ENCODE measurements at places on chromosomes 3 and 15. TPM values are rescaled to one million over a fixed set of nuclear protein-coding genes. Genes with fewer than 3 reads are reported as not detected.

The PFKFB4 gene
- total RNA-seq: 4.9 TPM

The PRRT3 gene
- total RNA-seq: 1.5 TPM

DNA sequence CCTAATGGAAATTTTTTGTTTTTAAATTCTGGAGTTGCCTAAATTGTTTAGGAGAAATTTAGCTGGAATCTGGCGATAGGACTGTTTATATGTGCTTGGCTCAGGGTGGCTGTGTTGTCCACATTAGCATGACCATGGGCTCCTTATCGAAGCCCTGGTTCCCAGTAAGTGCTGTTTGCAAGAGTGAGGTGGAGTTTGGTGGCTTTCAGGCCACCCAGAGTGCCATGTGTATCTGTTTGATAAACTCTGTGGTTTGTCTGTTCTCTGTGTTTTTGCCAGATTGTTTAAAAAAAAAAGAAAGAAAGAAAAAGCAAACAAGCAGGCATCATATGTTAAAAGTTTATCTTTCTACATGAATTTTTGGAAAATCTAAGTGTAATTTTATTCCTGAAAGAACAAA is 51.5 kb downstream of the PLCL2 start:
- no peaks in the 10 kb centered on the region for H3K4me1 ChIP-seq
- no peaks in the 10 kb centered on the region for H3K27me3 ChIP-seq
- H3K27ac ChIP-seq: no peak overlapping the region
- H3K36me3 ChIP-seq: no peaks in the 10 kb centered on the region

The SAMMSON gene
- total RNA-seq: not detected

- H3K36me3 ChIP-seq: no peaks in the 10 kb centered on the region
- H3K4me1 ChIP-seq: peaks cover 22% of the 10 kb centered on the region
- DNase-seq: peak; percentile 14
- no peak overlapping the region for H3K4me3 ChIP-seq
Measured at GRCh38 chr15:41554915-41555314, 4.1 kb upstream of the TYRO3 start.

The SMC4 gene
- 126 TPM for total RNA-seq

GRCh38 chr15:62977952-62978811 is 64.4 kb upstream of the TPM1 start:
- H3K4me1 ChIP-seq: no peaks in the 10 kb centered on the region
- no peaks in the 10 kb centered on the region for H3K36me3 ChIP-seq
- H3K27me3 ChIP-seq: no peaks in the 10 kb centered on the region
- no peak overlapping the region for H3K4me3 ChIP-seq

GRCh38 chr3:101185341-101185740 is 135.0 kb downstream of the IMPG2 start:
- H3K4me1 ChIP-seq: no peaks in the 10 kb centered on the region
- no peaks in the 10 kb centered on the region for H3K27me3 ChIP-seq
- H3K4me3 ChIP-seq: no peak overlapping the region
- H3K27ac ChIP-seq: no peak overlapping the region
- no peaks in the 10 kb centered on the region for H3K36me3 ChIP-seq

GRCh38 chr15:72135719-72136118 is 17.5 kb downstream of the SENP8 start:
- H3K4me1 ChIP-seq: no peaks in the 10 kb centered on the region
- H3K27me3 ChIP-seq: no peaks in the 10 kb centered on the region
- no peaks in the 10 kb centered on the region for H3K36me3 ChIP-seq
- no peak overlapping the region for H3K4me3 ChIP-seq
- no peak overlapping the region for H3K27ac ChIP-seq
- no peak for DNase-seq

GRCh38 chr3:143441516-143442171 is 322.1 kb downstream of the CHST2 start:
- no peak for DNase-seq
- H3K27me3 ChIP-seq: no peaks in the 10 kb centered on the region
- H3K4me3 ChIP-seq: no peak overlapping the region
- H3K4me1 ChIP-seq: peaks cover 25% of the 10 kb centered on the region

DNA sequence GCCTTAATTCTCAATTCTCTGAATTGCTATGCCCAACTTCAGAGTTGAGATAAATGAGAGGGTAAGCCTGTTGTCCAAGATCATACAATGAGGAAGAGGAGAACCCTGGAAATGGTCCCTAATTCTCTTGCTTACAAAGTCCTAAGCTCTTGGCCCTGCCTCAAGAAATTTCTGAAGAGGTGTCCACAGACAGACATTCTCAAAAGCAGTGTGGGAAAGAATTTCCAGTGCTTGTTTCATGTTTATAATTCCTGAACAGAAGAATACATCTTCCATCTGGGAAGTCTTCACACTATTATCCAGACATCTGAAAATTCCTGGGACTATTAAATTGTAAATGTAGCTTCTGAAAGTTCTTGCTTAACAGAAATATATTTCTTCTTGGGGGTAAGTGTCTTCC is 166.8 kb upstream of the LRTM1 start:
- no peak for DNase-seq
- H3K27ac ChIP-seq: no peak overlapping the region
- H3K4me3 ChIP-seq: no peak overlapping the region

- H3K27ac ChIP-seq: no peak overlapping the region
- H3K36me3 ChIP-seq: peaks cover 2% of the 10 kb centered on the region
- no peaks in the 10 kb centered on the region for H3K27me3 ChIP-seq
- no peaks in the 10 kb centered on the region for H3K4me1 ChIP-seq
Measured at GRCh38 chr3:45751537-45752242, 44.6 kb downstream of the SLC6A20 start.

The RAB27A gene
- total RNA-seq: 30.9 TPM

The IQCF5 gene
- not detected for total RNA-seq

GRCh38 chr3:4974154-4974553 is 5.1 kb upstream of the BHLHE40 start:
- H3K27ac ChIP-seq: no peak overlapping the region
- H3K4me3 ChIP-seq: no peak overlapping the region
- no peaks in the 10 kb centered on the region for H3K36me3 ChIP-seq
- no peak for DNase-seq

DNA sequence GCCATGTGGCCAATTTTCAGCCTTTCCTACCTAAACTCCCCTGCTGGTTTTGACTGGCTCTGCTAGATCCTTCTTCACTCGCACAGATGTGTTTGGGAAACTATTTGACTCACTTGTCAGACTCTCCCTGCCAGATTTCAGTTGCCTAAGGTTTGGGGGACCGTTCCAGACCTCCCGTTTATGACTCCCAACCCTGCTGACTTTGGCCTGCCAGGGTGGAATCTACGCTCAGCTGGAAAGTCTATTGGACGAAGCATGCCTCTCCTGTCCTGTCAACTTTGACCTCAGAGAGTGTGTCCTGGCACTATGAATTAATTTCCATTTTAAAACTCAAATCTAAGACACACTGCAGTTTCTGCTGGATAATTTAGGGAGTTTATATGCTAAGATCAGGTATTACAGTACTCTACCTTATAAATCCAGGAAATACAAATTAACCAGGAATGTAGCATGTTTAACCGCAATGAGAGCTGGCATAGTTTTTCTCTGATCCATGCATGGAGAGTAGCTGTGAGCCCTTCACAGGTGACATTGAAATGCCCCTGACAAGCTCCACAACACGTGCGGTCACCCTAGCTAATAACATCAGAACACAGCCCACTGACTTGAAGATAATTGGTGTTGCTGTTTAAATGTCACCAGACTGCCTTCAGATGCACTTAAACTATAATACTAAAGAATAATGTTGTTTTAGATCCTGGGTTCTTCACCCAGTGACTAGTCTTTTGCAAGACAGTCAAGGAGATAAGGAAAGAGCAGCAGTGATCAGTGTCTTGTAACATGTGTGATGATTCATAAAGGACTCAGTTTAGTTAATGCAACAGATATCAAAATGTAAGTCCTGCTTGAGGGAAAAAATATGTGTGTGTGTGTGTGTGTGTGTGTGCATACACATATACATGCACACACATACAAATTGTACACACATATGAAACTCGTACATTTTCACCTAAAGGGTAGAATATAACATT is 223.0 kb upstream of the MCTP2 start:
- no peaks in the 10 kb centered on the region for H3K27me3 ChIP-seq
- H3K4me3 ChIP-seq: no peak overlapping the region
- no peaks in the 10 kb centered on the region for H3K4me1 ChIP-seq
- no peaks in the 10 kb centered on the region for H3K36me3 ChIP-seq

The ARRDC4 gene
- total RNA-seq: 0.97 TPM

- DNase-seq: no peak
- H3K27me3 ChIP-seq: peaks cover 8% of the 10 kb centered on the region
- H3K4me3 ChIP-seq: no peak overlapping the region
- H3K36me3 ChIP-seq: no peaks in the 10 kb centered on the region
- H3K27ac ChIP-seq: no peak overlapping the region
- no peaks in the 10 kb centered on the region for H3K4me1 ChIP-seq
Measured at GRCh38 chr15:89486726-89487050, 9.7 kb downstream of the RHCG start.

The CELSR3 gene
- total RNA-seq: 0.71 TPM

- H3K4me1 ChIP-seq: no peaks in the 10 kb centered on the region
- DNase-seq: no peak
- no peak overlapping the region for H3K27ac ChIP-seq
- no peaks in the 10 kb centered on the region for H3K36me3 ChIP-seq
- H3K27me3 ChIP-seq: no peaks in the 10 kb centered on the region
Measured at GRCh38 chr3:159902546-159903314, 85.9 kb upstream of the IL12A start.

The GP9 gene
- total RNA-seq: not detected

DNA sequence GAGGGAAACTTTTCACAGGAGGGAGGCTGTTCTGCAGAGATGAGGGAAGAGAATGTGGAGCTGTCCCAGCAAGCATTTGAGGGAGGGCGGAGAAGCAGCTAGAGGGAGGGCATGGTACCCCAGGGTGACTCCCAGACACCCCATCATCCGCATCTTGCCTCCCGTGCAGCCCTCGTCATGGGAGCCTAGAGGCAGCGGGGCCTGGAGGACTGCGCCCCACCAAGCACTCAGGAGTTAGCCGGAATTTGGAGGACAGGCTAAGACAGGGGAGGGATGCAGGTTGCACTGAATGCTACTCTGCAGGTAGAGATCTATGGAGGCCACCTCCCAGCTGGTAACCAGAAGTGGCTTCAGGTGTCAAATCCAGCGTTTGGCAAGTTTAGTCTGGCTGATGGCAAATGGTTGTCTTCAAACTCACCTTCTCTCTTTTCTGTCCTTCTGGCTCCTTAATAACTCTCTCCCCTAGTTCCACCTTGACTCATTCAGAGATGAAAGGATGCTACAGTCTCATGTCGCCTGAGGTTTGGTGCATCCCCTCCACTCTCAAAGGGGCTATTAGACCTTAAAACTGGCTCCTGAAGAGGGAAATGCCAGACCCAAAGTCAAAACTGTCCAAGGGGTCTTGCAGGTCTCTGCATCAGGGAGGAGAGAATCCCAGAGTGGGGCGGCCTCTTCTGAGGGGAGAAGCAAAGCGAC is 155.9 kb upstream of the TLE3 start:
- H3K4me3 ChIP-seq: no peak overlapping the region
- DNase-seq: no peak
- no peaks in the 10 kb centered on the region for H3K36me3 ChIP-seq
- no peak overlapping the region for H3K27ac ChIP-seq
- H3K27me3 ChIP-seq: no peaks in the 10 kb centered on the region
- H3K4me1 ChIP-seq: no peaks in the 10 kb centered on the region

- peaks cover 3% of the 10 kb centered on the region for H3K4me1 ChIP-seq
- H3K27ac ChIP-seq: no peak overlapping the region
- no peak overlapping the region for H3K4me3 ChIP-seq
- no peaks in the 10 kb centered on the region for H3K27me3 ChIP-seq
- H3K36me3 ChIP-seq: no peaks in the 10 kb centered on the region
Measured at GRCh38 chr15:74397239-74398068, 30.0 kb upstream of the CYP11A1 start.

DNA sequence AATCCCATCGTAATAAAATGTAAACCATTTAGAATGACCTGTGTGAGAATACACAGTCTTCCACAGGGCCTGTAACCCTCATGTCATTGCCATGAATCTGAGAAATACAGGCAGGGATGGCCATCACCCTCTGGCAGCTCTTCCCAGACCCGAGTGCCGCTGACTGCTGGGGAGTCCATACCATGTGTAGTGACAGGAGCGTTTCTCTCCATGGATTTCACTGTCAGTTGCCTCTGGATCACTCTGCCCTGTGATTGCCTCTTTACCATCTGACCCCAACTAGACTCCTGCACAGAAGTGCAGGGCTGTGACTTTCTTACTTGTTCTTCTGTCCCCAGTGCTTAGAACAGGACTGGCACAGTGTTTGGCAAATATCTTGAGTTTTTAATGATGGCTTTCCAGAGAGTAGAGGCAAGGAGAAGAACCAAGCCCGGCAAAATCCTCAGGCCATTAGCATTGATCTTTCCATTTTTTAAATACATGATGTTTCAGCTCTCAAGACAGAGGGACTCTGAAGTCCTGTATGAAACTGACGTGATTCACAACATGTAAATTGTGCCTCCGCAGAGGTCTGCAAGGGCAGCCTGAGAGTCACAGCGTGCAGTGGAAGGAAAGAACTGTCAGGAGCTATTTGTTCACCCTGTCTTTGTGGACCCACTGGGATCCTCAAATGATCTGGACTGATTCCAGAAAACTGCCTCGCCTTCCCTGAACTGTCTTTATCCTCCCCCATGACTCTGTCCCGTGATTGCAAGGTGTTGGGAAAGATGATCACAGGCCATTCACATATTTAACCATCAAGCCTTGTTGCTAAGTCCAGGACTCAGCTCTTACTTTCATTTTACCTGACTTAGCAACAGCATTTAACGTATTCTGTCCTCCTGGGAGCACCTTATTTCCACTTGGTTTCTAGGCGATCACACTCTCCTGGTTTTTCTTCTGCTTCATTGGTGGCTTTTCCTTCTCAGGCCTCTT is 354.9 kb downstream of the EPHB1 start:
- H3K36me3 ChIP-seq: no peaks in the 10 kb centered on the region
- no peak overlapping the region for H3K27ac ChIP-seq
- no peak overlapping the region for H3K4me3 ChIP-seq
- H3K27me3 ChIP-seq: no peaks in the 10 kb centered on the region

The TRH gene
- total RNA-seq: not detected

GRCh38 chr3:176663837-176664831 is 533.1 kb downstream of the TBL1XR1 start:
- peaks cover 23% of the 10 kb centered on the region for H3K4me1 ChIP-seq
- no peak overlapping the region for H3K4me3 ChIP-seq
- H3K27me3 ChIP-seq: no peaks in the 10 kb centered on the region
- peak; percentile 80 for DNase-seq
- no peaks in the 10 kb centered on the region for H3K36me3 ChIP-seq
- H3K27ac ChIP-seq: peak overlapping the region; percentile 68

DNA sequence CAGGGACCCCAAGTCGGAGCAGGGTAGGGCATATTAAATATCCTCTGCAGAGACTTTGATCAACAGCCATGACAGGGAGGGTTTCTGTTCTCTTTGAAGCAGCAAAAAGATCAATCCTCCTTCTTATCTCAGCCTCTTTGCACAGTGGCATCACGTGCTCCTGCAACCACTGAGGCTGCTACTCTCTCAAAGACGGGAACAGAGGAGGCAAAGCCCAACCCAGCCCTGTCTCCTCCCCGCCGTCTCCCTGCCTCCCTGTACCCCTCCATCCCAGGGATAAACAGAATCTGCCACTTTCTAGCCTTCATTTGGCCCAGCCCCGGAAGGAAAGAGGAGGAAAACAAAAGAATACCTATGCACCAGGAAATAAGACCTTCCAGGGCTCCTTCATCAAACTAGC is 7.5 kb upstream of the TBC1D21 start:
- no peak overlapping the region for H3K27ac ChIP-seq
- H3K27me3 ChIP-seq: peaks cover 16% of the 10 kb centered on the region
- H3K36me3 ChIP-seq: no peaks in the 10 kb centered on the region
- H3K4me3 ChIP-seq: no peak overlapping the region

- H3K36me3 ChIP-seq: no peaks in the 10 kb centered on the region
- no peak overlapping the region for H3K27ac ChIP-seq
- no peak overlapping the region for H3K4me3 ChIP-seq
- no peaks in the 10 kb centered on the region for H3K4me1 ChIP-seq
- H3K27me3 ChIP-seq: no peaks in the 10 kb centered on the region
Measured at GRCh38 chr3:112858410-112859069, 11.9 kb upstream of the CD200R1L start.
